ENCODE measurements at places on chromosomes 5 and 9.

DNA sequence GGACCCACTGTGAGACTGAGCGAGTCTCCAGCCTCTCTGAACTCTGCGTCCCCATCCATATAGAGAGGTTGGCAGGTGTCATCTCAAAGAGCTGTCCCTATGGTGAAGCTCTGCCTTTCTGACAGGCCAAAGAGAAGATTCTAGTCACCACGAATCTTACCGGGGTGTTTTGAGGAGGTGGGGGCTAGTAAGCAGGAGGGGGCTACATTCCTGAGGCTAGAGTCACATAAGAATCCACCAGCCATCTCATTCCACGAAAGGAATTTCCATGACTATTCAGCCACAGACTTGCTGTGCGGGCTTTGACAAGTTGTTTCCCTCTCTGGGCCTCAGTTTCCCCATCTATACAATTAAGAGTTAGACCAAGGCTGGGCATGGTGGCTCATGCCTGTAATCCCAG lies 16.3 kb downstream of the PDGFRB start:
- DNase-seq = no peak

GRCh38 chr5:149421834-149422233 lies 42.7 kb upstream of the IL17B start:
- DNase-seq = no peak

DNA sequence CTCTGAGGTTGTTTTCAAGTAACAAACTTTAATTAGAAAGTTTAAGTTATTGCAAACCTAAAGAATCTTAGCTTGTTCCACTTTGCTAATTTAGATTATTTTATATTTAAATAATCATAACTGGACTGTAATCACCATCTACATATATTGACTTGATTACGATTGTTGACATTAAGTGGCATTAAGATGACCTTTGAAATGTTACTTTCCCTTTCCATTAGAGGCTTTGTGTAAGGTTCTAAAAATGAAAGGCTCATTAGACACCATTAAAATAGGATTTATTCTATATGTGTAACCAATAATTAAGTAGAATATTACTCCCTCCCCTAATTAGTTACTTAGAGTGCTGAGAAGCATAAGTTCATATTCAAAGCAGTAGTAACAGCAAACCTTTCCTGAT lies 358.1 kb downstream of the GLIS3 start:
- no peak for DNase-seq

DNA sequence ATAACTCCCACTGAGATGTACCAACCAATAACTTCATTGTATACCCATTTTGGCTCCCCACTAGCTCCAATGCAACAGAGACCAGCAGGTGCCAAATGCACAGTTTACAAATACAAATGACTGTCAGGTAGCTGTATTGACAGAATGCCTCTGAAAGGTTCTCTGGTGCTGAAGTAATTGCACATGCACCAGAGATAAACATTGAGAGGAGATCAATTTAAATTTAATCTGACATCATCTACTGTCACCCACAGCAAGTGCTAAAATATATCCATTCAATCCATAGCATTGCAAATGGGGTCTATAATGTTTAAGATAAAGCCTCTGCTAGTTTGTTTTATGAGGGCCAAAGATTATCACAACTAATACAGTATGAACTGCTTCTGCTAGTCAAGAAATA lies 80.2 kb downstream of the STX17 start:
- DNase-seq = no peak

GRCh38 chr5:141040093-141040770 lies 10.9 kb upstream of the PCDHB1 start:
- no peak for DNase-seq

- no peak for DNase-seq
Measured at GRCh38 chr9:79719021-79719420, 147.3 kb downstream of the TLE4 start.

DNA sequence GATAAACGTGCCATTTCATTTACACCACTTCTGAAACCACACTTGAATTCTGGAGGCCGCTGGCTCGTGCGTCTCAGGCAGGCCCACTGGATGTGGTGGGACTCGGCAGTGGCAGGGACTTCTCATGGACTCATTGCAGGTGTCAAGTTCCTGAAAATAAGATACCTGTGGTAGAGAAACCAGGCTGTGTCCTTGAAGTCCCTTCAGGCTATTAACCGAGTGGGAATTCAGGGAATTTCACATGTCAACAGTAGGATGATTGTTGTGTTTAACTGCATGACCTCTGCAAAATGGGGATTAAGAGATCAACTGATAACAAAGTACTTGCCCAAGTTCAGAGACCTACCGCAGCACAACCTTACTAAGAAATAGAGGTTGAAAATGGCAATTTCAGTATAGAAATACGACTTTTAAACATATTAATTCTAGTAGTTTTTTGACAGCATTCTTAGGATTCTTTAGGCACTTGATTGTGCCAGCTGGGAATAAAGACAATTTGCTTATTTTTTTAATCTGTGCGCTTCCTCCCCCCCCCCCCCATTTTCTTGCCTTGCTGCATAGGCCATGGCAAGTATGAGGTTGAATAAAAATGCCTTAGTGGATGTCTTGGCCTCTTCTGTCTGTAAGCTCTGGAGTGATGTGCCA lies 26.8 kb downstream of the TRIP13 start:
- DNase-seq = no peak

- no peak for DNase-seq
Measured at GRCh38 chr9:38084556-38084880, 15.5 kb upstream of the SHB start.

GRCh38 chr5:177959315-177959714 lies 36.7 kb downstream of the PROP1 start:
- DNase-seq = no peak

DNA sequence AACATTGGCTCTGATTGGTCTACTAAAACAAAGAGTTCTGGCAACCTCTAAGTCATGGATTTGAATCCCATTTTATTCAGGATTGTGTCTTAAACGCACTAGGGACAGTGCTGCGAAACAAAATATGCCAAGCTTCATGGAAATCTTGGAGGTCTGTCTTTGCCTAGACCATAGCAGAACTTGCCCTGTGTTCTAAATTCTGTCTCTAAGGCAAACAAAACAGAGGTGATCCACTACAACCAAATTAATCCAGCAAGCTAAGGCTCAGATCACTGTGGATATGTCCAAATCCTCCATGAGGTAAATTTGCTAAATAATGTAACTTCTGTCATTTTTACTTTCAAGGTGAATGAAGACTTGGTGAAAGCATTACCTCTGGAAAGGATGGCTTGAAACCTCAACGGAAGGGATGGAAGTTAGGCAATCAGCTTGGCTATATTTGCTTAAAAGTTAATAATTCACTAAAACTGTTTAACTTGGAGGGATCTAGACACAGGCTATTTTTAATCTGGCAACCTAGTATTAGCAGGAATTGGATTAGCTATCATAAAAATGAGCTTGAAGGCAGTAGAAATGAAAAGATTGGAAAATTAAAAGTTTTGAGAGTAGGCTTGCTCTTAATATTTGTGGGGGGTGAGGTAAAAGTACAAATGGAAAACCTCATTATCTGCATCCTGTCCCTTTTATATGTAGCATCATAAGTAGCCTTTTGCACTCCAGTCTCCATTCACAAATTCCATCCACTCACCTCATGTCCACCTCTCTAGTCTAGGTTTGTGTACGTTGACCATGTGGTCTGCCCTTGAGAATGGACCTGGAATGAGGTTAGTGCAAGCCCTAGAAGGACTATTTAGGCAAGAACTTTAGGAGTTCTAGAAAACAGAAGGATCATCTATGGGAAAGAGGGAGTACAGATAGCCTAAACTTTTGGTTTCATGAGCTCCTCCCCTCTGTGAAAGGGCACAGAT lies 176.2 kb downstream of the SMC2 start:
- no peak for DNase-seq

GRCh38 chr9:35552837-35553236 lies 52.2 kb upstream of the TESK1 start:
- no peak for DNase-seq

DNA sequence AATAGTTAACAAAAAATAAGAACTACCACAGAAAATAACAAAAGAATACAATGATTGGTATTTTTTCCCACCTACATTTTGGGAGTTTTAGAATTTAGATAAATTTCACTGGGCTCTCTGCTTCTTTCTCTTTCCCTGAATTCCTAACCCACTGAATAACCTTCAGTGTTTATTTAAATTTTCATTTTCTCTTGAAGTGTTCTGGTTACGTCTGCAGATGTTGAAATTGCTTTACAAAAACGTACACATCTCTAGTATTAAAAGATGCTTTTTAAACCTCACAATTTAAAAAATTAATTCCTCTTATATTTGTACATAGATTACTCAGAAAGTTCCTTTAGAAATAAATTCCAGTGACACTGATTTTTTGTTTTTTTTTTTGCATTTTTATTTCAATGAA lies 158.7 kb upstream of the TUT7 start:
- no peak for DNase-seq

DNA sequence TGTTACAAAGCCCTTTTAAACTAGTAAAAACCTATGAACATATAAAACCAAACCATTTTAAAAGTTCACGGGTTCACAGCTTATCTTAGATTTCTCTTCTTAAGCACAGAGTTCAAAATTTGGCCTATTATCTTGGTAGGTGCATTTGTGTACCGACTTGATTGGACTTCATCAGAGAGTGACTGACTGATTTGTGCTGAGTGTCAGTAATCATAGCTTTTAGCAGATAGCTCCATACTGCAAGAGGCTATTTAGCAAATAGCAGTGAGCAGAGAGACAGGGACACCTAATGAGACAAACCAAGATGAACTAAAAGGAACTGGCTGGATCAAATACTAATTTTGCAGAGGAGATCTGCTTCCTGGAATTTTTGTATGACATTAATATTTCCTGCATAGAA lies 274.5 kb downstream of the PRR16 start:
- DNase-seq = no peak

DNA sequence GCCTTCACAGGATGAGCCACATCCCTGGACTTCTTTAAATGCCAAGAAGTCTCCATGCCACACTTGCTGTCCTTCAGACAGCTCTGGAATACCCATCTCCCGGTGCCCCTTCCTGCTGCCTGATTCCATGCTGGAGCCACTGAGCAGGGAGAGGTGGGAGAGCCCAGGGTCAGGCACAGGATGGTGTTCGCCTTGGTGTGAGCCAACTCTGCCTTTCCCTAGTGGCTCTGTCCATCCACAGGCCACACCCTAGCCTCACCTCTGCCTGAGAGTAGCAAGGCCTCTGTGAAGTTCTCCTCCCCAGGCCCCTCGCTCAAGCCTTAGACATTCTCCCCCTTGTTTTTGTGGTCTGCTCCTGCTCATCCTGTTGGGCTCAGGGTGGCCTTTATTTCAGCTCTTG lies 54.2 kb upstream of the ANGPTL2 start:
- no peak for DNase-seq

DNA sequence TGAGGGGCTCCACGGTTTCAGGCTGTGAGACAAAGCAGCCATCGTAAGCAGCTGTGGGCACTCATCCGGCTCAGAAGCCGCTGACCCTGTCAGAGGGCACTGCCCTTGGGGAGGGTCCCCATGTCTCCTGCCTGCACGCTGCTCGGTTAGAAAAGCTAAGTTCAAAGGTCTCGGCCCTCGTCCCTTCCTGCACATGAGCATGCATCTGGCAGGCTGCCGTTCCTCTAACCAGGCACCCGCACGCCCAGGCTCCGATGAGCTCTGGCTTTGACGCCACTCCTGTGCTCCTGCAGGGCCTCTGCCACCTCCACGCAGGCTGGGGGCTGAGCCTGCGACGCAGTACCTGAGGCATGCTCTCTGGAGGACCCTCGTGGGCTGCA lies 51.3 kb downstream of the NKD2 start:
- DNase-seq = no peak

DNA sequence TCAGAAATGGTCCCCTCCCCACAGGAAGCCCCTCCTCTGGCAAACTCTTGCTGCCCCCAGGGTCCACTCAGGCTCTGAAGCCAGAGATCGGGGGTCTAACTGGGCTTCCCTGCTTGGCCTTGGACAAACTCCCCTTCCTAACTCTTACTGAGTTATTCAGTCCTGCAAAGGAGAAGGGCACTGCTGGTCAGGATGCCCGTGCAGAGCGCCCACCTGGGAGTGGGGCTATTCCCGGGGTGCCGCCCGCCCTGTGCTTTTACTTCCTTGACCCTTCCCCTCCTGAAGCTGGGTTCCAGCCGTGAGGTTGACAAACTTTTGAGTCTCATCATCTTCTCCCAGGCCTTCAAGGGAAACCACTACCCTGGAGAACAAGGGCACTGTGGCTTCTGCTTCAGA lies 4.9 kb downstream of the TBC1D9B start:
- DNase-seq = no peak

All from Karpas-422 (cell line).